ENCODE measurements at places on chromosomes 6 and 20.

- DNase-seq = no peak
Observed at GRCh38 chr20:22576733-22577514, 7.4 kb downstream of the FOXA2 start.

DNA sequence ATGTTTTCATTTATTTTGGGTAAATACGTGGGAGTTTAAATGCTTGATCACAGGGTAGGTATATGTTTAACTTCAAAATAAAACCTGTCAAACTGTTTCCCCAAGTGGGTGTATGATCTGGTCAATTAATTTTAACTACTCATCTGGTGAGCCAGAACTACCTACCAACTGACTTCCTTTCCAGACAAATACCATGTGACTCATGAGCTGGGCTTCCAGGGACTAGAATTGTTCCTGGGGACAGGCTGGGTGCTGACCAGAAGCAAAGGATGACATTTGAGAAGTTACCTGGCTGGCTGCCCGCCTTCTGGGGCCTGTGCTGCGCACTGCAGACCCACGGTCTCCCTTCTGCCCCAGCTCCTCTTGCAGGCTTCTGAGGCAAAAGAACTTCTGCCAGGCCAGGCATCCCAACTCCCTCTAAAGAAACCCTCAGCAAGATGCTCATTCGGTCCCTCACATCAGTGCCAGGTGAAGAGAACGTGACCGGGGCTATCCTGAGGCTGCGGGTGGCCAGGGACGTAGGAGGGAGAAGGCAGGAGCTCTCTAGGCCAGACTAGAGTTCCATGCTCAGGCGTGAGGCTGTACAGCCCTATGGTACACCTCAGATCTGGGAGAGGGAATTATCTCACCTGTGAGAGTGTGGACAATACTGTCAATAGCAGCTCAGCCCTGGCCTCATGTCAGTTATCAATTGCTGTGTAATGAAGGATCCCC lies 103.6 kb downstream of the JPH2 start:
- no peak for DNase-seq

DNA sequence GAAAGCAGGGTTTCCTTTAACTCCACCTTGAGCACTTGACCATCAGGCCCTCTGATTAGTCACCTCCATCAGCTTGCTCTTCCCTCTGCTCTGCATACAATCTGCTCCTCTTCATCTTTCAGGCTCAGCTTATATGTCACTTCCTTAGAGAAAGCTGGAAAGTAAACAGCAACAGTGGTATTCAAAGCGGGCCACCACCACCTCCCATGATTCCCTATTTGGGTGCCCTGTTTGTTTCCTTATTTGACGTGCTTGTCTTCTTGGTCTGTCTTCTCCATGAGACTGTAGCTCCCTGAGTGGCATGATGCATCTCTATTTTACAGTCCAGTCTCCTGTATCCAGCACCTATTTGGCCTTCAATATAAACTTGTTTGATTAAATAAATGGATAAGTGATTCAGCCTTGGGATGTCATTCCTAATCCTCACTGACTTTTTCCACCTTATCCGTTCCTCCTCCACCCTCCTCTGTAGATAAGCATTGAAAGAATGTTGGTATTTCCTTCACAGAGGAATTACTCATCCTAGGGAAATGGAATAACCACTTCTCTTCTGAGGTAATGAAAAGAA lies 102.8 kb upstream of the SGK1 start:
- DNase-seq = no peak

DNA sequence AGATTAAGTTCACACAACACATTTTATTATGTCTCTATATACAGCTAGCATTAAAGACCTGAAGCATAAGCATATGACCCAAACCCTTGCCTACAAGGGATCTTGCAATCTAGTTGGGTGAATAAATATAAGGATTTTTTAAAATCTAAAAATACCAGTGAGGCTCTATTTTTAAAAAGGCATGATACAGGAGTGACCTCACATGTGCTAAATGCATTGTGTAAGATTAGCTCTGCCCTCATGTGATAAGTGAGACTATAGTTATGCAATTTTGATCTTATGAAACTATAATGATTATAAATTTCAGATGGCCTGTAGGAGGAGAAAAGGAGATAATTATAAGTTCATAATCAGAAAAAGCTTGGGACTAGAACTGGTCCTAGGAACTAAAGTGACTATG lies 451.0 kb upstream of the MAN1A1 start:
- DNase-seq = no peak

- no peak for DNase-seq
Observed at GRCh38 chr6:149453597-149454345, 31.0 kb downstream of the ZC3H12D start.
